ENCODE measurements at places on chromosomes 2 and 18.

GRCh38 chr2:150575861-150576260 is 88.4 kb upstream of the RND3 start:
- DNase-seq: no peak

DNA sequence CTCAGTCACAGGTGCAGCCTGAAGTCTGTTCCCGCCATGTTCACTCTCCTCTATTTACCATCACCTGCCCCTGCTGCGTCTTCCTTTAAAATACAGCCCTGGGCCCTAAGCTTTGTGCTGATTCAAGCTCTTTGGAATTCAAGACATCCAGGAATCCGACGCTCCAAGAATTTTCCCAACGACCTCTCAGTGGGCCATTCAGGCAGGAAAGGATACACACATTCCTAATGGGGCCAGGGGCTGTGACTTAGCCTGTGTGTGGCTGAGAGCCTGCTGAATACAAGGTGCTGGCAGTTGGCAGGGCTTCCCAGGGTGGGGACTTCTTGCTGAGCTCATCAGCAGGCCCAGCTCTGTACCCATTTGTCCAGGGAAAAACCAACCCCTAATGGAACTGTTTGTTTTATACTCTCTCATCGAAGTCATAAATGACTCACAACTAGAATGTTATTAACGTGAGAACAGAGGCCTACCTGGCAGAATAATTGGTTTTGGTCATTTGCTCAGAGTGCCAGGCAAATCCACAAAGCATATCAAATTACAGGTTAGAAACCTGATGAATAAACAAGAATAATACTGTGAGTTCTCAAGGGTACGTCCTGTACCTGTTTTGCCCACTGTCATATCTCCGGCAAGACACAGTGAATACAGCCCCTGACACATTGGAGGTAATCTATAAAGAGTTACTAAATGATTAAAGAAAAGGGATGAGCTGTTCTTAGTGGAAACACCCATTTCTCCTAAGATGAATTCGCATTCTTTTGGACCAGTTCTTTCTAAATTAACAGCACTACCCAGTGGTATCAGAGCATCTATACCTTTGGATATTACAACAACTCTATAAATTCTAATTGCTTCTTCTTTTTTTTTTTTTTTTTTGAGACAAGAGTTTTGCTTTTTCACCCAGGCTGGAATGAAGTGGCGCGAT is 12.6 kb upstream of the KCMF1 start:
- DNase-seq: no peak

GRCh38 chr2:106160786-106161261 is 33.3 kb downstream of the UXS1 start:
- no peak for DNase-seq

GRCh38 chr2:134943540-134943939 is 24.9 kb downstream of the CCNT2 start:
- DNase-seq: no peak
